ENCODE measurements at places on chromosomes 2 and 18.

DNA sequence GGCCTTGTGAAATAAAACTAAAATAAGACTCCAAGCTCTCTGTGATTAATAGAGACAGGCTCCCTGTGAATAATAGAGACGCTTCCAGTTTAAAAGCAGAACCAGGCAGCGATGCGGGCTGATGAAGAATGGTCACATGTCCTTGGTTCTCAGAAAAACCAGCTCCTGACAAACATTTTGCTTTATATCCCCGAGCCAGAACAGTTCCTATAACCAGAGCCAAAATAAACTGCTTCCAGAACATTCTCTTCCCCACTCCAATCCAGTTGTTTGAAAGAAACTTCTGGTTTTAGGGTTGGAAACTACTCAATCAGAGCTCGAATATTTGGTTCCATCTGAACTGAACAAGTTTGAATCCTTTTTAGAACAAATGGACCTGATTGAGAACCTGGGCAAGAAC is 213.7 kb downstream of the TSN start:
- no peak for DNase-seq

- no peak for DNase-seq
Observed at GRCh38 chr2:229492034-229492433, 220.9 kb upstream of the PID1 start.

DNA sequence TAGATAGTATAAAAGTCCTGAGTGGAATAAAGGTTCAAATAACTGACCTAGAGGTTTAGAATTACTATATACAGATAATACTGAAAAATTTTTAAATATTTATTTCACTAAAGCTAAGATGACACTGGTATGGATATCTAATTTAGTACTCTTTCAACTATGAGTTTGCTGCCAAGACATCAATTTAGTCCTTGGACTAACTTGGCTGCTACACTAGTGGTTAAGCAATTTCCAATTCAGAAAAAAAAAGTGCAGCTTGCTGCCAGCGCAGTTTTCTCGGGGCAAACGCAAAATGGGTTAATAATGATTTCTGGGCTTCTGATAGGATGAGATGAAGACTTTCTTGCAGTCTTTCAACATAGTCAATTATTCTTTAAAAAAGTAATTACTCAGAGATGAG is 10.8 kb downstream of the BUB1 start:
- DNase-seq, result no peak

- no peak for DNase-seq
Observed at GRCh38 chr2:7997279-7997678, 684.6 kb upstream of the ID2 start.

- DNase-seq, result no peak
Observed at GRCh38 chr18:77015771-77016710, 116.5 kb downstream of the MBP start.

GRCh38 chr2:209471037-209471436 is 47.2 kb downstream of the MAP2 start:
- no peak for DNase-seq

- DNase-seq, result no peak
Observed at GRCh38 chr2:234863043-234863934, 88.5 kb upstream of the SH3BP4 start.

- DNase-seq, result no peak
Observed at GRCh38 chr2:167489325-167489724, 601.0 kb downstream of the XIRP2 start.

DNA sequence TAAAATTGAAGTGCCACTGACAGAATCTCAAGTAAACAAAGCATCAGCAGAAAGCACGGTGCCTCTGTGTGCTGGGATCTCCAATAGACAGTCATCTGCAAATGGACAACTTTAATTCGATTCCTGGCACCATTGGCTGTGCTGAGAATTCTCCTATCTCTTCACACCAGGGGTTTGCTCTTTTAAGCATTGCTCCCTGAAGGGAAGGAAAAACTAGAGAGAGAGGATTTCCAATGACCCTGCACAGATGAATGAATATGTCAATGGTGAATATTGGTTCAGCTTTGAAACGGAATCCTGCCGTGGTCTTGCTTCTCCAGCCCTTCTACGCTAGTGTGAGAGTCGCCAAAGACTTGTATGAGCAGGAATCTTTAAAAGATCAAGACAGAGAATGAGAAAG is 97.9 kb downstream of the FIGN start:
- no peak for DNase-seq

All from activated CD8-positive, alpha-beta memory T cell treated with anti-CD3 and anti-CD28 coated beads for 48 hours (primary cell).